ENCODE measurements at places on chromosomes 5 and 9.

DNA sequence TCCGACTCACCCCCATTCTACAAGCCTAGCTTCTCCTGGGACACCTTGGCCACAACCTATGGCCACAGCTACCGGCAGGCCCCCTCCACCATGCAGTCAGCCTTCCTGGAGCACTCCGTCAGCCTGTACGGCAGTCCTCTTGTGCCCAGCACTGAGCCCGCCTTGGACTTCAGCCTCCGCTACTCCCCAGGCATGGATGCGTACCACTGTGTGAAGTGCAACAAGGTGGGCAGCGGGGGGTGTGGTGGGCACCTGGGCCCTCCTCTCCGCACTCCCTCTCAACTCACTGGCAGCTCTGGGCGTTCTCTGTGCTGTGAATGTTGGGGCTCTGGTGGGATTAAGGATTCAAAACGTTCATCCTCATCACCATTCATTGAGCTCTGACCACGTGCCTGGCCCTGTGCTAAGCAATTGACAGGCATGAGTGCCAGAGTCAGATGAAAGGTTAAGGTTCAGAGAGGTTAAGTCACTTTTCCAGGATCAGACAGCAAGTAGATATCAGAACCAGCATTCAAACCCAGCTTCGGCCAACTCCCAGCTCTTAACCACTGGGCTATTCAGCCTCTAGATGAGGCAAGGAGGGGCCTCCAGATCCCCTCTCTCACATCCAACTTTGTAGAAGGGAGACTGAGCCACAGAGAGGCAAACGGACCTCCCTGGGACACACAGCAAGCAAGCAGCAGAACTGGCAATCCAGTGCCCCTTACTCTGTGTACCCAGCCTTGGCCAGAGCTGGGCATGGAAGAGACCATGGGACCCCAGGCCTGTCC is 9.9 kb downstream of the GFI1B start:
- DNase-seq = no peak

- no peak for DNase-seq
Observed at GRCh38 chr5:6446042-6446441, 2.6 kb upstream of the UBE2QL1 start.

- peak; percentile 31 for DNase-seq
Observed at GRCh38 chr9:72210522-72210921, 61.3 kb downstream of the GDA start.

DNA sequence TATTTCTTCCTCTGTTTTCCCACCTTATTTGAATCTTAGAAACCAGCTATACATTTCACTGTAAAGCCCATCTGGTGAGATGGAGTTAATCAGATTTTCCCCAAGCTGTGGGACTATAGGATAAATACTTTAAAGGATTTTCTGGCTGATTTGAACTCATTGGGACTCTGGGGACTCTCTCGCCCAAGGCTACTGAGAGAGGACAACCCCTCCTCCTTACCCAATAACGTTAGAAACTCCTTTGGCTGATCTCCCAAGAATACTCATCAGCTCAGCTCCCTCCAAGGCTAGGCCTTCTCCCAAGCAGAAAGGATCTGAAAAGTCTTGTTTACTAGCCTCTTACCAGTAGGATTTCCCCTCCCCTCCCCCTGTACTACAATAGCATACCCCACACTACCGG is 1.5 kb upstream of the GLRA1 start:
- DNase-seq = no peak

GRCh38 chr9:7970681-7971330 is 171.2 kb upstream of the DMAC1 start:
- DNase-seq = no peak

- DNase-seq = no peak
Observed at GRCh38 chr9:83441390-83441789, 96.8 kb downstream of the FRMD3 start.

DNA sequence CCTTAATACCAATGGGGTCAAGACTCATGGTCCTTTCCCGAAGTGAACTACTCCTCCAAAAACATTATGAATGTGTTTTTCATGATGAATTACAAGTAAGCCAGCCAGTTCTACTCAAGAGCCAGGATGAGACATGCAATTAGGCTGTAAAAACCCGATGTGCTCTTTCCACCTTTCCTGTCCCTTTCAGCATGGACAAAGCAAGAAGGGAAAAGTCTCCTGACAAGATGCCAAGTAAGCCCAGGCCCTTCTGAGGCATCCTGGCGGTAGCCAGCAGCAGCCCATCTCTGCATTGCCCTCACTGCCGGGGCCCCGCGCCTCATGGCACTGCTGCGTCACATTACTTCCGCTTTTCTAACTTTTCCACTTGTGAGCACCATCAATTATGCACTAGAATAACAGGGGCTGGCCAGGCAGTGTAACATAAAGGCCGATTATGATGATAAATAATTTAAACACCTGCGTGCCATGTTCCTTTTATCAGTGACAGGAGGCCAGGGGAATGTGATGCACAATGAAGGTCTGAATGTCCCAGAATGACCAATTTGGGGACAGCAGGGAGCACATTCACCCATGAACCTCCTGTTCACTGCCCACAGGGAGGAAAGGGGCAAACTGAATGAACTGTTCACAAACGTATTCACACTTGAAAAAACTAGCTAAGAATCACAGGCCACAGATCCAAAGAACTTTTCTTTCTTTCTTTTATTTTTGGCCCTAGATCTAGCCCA is 37.4 kb downstream of the EFNA5 start:
- no peak for DNase-seq

DNA sequence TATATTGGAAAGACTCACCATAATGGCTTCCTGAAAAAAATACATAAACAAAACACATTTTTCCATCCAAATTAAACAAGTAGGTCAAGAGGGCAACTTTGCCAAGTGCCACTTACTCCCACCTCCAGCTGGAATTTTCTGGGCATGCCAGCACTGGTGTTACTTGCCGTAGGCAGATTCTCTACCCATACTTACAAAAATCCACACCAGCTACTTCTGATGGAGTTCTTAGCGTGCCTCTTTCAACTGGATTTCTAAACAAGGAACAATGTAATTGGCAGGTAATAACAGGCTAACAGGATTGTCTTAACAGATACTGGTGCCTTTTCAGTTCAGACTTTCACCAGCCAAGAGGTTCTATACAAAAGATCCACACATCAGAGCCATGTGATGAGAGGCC is 301.4 kb downstream of the MLLT3 start:
- DNase-seq = no peak

DNA sequence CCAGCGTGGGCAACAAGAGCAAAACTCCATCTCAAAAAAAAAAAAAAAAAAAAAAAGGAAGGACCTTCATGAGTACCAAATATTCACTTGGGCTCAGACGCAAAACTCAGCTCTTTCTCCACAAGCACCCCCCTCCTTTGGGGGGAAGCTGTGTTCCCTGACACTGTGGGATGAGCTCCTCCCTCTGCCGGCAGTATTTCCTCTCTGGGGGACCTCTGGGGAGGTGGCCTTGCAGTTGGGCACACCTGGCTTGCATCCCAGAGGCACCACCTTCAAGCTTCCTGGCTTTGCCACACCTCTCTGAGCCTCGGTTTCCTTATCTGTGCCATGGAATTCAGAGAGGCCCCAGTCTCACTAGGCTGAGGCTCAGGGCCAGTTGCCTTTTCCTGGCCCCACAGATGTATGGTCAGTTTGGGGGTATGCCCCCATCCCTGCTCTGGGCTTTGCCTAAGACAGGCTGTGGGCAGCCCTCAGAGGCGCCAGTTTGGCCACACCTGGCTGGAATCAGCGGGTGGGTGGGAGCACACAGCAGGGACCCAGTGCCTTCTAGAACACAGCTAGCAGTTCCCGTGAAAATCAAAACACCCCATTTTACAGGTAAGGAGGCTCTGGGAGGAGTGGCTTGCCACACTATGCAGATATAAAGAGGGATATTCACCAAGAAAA is 157.5 kb upstream of the IER5L start:
- no peak for DNase-seq

GRCh38 chr9:125758986-125759763 is 12.0 kb downstream of the PBX3 start:
- DNase-seq = peak; percentile 15

DNA sequence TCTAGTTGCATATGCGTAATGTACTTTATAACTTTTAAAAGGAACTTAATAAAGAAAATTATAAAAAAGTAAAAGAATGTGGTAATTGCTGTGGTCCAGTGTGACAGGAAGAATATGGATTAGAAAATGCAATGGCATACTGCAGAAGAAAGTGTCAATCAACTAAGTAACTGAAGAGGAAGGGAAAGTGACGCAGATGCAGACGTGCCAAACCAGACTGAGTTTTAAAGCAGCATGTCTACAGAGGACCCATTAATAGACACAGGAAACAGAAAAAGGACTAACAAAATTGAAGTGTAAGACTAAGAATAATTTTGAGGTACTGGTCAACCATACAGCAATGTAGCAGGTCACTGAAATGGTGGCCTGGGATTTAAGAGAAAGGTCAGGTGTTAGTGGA is 73.3 kb downstream of the DPYSL3 start:
- no peak for DNase-seq

GRCh38 chr5:159886296-159886695 is 30.0 kb upstream of the ADRA1B start:
- no peak for DNase-seq
